ENCODE measurements at places on chromosomes 2 and 18.

DNA sequence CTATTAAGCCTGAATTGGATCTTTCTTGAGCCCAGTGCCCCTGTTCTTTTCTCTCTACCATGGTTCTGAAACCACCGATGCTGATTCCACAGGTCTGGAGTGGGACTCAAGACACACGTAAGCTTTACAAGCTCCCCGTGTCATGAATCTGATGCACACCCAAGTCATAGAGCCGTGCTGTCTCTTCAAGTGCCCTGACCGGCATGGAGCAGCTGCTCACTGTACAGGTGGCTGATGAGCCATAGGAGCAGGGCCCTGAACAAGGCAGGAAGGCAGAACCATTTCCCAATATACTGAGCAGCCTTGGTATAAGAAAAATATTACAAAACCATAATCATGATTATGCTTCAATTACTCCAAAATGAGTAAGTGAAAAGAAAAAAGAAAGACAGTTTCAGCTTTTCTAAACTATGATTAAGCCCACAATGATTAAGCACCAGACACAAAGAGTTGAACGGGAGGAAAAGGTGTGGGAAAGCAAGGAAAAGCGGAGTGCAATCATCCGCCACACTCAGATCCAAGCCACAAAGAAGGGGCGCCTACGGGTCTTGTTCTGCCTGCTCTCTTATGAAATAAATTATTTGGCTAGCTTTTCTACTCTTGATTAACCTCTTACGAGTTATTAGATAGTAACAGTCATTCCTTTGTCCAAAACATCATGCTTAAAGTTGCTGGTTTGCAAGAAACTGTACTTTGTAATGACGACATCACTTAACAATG lies 41.7 kb downstream of the NOL10 start:
- no peak for DNase-seq

DNA sequence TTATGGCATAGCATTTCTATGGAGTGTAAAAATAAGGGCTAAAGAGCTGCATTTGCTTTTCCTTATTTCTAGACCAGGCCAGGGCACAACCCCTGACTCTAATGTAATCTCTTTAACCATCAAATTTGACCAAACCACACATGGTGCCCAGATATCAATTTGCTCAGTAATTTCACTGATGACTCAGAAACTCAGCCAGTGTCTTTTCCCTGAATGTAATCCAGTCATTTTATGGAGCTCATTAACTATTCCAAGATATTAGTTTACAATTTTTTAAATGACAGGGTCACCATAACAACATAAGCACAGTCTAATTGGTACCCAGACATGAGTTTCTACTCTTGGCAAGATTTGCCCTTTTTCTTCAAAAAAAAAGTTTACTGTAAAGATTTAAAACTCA lies 270.8 kb upstream of the AGAP1 start:
- DNase-seq: no peak

DNA sequence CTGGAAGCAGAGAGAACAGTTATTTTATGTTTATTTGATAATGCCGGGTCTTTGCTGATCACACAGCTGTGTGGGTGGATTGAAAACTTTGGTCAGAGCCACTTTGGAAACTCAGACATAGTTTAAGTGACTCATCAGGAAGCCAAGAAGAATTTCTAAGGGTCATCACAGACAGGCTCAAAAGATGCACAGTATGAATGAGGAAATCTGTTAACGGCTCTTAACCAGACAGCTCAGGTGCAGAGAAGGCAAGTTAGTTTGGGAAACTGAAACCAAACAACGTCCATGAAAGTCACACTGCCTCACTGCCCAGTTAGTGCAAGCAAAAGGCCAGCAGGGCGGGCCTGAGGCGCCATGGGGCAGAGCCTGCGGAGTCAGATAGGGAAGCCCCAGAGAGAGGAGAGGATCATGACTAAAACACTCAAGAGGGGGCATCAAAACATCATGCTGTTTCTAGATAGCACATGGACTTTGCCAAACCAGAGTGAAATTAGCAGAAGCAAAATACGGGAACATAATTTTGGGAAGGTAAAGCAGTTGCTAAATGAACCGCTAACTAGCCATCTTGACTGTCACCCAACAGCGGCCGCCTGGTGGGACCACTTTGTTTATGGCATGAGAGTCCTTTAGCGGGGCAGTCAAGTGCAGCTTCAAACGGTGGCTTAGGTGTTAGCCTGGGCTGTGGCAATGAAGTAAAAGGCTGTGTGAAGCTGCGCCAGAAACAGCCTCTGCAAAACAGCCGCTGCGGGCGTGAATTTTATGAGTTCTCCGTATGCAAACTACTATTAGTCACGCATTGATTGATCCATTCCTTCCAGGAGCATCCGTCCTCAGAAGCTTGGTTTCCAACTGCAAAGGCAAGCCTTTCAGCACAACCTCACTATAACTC lies 101.2 kb downstream of the KCTD18 start:
- no peak for DNase-seq

- no peak for DNase-seq
Measured at GRCh38 chr2:50452056-50452455, 579.9 kb downstream of the NRXN1 start.
